NCI-H524 treated with DMSO at 0.1 percent for 48 hours (cell line): ENCODE measurements at places on chromosomes 11 and 22.

GRCh38 chr11:69520186-69520916 is 38.9 kb downstream of the LINC01488 start:
- no peak for DNase-seq

- no peak for DNase-seq
Measured at GRCh38 chr11:45961751-45962240, 39.3 kb downstream of the LARGE2 start.

GRCh38 chr22:29873943-29874342 is 9.0 kb upstream of the MTMR3 start:
- no peak for DNase-seq

GRCh38 chr22:20218326-20218872 is 49.7 kb downstream of the RTN4R start:
- DNase-seq = peak; percentile 25

DNA sequence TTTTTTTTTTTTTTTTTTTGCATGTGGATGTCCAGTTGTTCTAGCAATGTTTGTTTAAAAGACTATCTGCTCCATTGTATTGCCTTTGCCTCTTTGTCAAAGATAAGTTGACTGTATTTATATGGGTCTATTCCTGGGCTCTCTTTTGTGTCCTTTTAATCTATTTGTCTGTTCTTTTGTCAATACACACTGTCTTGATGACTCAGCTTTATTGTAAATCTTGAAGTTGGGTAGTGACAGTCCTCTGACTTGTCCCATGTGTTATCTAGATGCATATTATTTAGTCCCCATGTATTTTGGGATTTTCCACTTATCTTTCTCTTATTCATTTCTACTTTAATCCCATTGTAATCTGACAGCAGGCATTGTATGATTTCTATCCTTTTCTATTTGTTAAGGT is 3.3 kb downstream of the CCDC81 start:
- DNase-seq = no peak

DNA sequence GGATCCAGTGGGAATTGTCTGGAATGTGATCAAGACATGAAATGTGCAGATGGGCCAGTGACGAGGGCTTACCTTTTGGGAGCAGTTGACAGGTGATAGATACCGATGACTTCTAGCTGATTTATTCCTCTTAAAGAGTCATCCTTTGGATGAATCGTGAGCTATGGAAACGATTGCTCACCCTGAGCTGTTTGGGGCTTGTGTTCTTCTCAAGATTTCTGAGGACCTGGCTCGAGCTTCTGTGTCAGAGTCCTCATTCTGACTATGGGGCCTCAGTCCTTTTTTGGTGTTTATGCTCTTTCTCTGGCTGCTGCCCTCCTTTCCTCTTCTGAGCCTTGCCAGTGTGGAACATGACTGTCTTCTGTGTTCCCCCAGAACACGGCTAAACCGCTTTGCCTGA is 11.9 kb upstream of the AMPD3 start:
- DNase-seq = no peak

GRCh38 chr22:50144005-50144614 is 26.4 kb upstream of the PANX2 start:
- no peak for DNase-seq

DNA sequence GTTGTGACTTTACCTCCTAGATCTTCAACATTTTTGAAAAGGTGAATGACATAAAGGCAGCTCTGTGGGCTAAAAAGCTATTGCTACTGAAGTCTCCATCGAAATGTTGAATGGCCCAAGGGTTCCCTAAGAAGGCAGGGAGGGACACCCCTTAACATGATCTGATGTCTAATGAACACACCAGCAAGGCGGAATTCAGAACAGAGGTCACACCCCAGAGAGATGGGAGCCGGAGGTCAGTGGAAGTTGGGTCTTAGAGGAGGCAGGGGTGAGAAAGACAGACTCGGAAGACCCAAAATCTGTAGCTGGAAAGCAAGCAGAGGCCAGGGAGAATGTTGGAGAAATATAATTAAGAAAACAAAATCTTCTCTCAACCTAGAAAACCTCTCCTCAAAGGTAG is 79.0 kb downstream of the TRIM29 start:
- no peak for DNase-seq

GRCh38 chr22:25111579-25112517 is 87.8 kb upstream of the CRYBB3 start:
- DNase-seq = no peak

DNA sequence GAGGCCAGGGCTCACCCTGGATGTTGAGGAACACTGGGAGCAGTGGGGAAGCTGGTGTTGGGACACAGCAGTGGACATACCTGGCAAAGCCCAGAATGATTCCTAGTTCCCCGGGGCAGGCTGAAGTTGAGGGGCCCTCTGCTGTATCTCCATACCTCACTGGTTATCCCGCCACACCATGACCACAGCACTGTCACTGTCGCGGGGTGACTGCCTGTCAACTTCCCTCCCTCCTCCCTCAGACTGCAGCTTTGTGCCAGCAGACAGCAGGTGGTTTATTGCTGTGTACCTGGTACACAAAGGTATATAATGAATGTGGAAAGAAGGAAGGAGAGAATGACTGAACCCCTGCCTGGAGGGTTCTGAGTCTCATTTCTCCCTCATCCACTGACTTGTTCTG is 318.7 kb downstream of the TMEM135 start:
- DNase-seq = no peak

DNA sequence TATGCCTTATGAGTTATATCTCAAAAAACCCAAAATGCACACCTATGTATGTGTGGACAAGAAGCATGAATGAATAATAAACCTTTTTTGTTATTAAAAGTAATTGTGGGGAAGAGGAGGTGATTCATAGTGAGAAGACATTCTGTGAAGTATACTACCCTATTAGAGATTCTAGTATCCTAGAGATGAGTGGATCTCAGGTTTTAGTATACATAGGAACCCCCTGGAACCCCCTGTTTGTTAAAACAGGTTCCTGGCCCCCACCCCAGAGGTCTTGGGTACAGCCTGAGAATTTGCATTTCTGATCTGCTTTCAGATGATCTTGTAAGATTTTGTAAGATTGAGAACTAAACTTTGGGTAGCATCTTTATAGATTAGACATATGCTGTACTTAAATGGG is 17.5 kb downstream of the NUCB2 start:
- no peak for DNase-seq

GRCh38 chr11:62706850-62707247 is 375 bp downstream of the BSCL2 start:
- no peak for DNase-seq

DNA sequence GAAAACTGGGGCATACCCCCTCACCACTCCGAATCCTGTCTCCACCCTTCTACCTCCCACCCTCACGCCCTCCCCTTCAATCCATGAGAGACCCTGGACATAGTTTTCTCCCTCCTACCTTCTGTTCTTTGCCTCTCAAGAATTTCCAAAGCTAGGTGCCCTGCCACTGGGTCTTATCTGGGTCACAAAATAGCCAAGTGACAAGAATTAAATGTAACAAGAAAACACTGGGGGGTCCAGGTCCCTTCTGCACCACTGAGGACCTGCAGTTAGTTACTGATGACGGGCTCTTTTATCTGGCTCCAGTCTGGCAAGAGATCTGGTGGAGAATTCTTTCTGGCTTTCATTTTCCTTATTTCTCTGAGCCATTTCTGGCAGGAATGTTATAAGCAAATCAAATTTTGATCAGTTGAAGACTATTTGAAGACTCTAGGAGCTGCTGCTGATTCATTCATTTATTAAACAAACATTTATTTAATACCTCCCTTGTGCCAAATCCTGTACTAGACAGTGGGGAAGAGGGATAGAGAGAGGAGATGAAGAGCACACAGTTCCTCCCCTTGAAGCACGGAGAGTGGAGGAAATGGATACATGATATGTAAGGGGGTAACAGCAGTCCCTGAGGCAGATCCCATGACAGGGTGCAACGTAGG is 135.2 kb downstream of the RRAS2 start:
- DNase-seq = no peak

- no peak for DNase-seq
Measured at GRCh38 chr11:88308576-88308975, 29.0 kb downstream of the CTSC start.

DNA sequence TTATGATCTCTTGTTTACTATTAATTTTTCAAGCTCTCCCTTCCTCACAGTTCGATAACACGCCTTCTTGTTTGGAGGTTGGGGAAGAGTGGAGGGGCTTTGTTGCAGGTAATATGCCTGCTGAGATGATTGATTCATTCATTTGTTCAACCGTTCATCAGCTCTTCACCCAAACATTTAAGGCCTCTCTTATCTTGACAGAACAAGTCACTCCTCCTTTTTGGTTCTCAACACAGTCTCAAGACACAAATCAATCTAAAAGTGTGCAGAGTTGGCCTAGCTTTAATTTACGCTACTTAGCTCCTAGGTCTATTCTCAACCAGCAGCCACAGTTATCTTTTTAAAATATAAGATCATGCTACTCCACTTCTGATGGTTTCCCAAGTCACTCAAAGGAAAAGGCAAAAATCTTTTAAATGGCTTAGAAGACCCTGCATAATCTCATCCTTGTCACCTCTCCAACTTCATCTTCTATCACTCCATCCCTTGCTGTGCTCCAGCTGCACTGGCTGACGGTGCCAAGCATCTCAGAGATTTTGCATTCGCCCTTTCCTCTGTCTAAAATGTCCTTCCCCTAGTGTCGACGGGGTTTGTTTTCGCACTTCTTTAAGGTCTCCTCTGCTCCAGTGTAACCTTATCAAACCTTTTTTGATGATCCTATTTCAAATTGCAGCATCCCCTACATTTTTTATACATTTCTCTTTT is 60.3 kb downstream of the AMBRA1 start:
- no peak for DNase-seq

DNA sequence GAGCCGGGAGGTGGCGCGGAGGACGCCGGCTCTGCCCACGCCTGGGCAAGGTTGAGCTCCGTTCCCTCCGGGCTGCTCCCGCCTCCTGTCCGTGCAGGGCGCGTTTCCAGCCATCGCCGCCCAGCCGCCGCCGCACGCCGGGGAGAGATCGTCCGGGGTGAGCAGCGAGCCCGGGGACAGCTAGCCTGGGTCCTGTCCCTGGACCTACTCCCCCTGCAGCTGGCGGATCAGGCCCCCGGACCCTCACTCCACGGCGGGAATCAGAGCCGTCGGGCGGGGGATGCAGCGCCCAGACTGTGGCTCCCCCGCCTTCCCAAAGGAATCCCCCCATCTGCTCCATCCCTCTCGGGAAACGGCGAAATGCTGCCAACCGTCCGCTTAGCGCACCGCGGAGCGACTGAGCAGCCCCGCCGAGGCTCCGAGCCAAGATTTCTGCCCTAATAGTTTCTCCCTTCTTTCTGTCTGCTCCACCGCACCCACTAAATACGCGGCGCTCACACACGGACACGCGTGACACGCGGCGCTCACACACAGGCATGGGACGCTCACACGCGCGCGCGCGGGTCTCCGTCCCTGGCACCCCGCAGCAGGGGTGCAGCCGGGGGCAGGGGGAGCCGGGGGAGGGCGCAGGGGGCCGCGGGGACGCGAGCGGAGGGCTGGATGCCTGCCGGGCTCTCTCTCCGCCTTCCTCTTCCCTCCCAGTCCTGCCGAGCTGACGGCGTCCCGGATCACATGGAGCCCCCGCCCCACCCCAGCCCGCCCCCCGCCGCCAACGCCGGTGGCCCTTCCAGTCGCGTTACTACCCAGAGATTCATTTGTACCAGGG is at the start of gene KCNJ5:
TSS of gene KCNJ5 (plus strand) at position 814 of the 826 bp plus-strand sequence. CDS start 19,918 bp downstream, outside the sequence.
- DNase-seq = no peak

DNA sequence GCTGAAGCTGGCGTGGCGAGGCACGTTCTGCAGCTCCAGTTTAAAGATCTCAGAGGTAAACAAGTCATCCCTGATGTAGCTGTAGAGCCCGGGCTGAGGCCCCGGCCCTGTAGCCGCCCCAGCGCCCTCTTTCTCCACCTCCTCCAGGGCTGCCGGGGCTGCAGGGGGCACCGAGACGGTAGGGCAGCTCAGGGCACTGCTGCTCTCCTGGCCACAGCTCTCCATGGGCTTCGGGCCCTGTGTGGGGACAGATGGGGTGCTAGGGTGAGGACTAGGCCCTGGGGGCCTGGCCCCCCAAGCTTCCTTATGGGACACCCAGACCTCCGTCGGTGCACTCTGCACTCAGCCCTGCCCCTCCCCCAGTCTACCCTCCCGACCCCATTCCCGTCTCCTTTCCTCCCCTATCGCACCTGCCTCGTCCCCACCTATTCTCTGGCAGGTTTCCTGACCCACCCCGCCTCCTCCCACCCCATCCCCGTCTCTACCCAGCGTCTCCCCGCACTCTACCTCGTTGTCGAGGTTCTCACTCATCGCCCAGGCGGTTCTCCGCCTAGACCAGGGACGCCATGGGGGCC is 559 bp downstream of the RANBP1 start:
- DNase-seq = no peak
